Left ventricle myocardium inferior (tissue), 1 donor: ENCODE measurements at places on chromosomes 16 and 17.

GRCh38 chr17:8371786-8372185, 4.7 kb downstream of the KRABD2 start:
- DNase-seq = no peak

DNA sequence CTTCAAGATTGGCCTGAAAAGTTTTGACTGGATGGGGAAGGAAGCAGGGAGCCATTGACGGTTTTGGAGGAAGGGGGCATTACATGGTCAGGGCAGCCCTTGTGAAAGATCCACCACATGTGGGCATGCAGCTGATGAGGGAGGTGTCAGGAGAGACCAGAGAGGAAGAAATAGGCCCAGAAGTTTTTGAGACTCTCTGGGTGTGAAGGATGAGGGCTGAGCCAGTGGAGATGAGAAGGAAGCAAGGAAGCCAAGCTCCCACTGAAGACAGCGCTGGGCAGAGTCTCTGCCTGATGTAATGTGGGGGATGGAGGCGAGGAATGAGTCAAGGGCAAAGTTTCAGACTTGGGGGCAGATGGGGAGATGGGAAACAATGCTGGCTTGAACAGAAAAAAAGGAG, 530 bp downstream of the CCL17 start:
- no peak for DNase-seq

DNA sequence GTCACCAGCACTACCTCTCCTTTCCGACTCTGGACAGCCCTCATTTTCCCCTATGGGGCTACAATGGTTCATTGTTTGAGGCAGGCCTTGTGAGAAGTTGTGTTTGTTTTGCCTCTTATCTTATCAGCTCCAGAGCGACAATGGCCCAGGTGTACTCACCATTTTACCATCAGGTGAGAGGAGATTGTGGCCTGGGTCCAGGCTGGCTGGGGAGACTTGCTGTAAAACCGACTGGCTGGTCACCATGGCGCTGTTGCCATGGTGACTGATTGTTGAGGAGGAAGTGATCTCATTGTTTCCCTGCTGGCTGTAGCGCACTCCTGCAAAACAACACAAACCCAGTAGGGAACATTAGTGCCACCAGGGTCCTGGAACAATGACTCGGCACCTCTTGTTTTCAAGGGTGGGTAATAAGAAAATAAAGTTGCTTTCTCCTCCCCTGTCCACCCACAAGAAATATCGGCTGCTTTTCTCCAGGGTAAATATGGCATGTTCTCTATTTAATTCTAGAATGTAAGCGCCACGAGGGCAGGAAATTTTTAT, 34.4 kb downstream of the HNF1B start:
- no peak for DNase-seq

DNA sequence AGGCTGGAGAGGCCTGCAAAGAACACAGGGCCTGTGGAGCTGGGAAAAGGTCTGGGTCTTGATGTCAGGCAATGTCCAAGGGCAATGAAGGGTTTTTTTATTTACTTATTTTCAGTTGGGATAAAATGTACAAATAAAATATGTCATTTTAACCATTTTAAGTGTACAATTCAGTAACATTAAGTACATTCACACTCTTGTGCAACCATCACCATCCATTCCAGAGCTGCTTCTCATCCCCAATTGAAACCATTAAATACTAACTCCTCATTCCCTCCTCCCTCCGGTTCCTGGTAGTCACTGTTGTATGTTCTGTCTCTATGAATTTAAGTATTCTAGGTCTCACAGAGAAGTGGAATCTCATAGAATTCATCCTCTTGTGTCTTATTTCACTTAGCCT, 444.7 kb downstream of the HS3ST3B1 start:
- no peak for DNase-seq

- DNase-seq = no peak
Observed at GRCh38 chr17:72700226-72700625, 392.3 kb downstream of the SLC39A11 start.

DNA sequence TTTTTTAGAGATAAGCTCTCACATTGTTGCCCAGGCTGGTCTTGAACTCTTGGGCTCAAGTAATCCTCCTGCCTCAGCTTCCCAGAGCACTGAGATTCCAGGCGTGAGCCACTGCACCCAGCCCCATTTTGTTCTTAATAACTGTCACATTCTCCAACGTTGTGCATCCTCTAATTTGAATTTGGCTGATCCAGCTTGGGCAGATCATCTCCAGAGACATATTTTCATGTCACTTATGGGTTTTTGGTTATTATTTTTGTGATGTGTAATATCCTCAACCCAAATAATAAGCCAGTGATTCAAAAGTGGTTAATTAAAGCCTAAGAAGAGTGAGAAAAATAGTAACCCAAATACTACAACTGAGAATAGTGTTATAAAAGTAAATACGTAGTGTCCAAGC, 16.2 kb upstream of the COL1A1 start:
- DNase-seq = no peak

GRCh38 chr17:81493198-81494038, 19.2 kb downstream of the ACTG1 start:
- DNase-seq = no peak

GRCh38 chr16:66681676-66682075, 14.9 kb downstream of the CMTM4 start:
- DNase-seq = no peak

DNA sequence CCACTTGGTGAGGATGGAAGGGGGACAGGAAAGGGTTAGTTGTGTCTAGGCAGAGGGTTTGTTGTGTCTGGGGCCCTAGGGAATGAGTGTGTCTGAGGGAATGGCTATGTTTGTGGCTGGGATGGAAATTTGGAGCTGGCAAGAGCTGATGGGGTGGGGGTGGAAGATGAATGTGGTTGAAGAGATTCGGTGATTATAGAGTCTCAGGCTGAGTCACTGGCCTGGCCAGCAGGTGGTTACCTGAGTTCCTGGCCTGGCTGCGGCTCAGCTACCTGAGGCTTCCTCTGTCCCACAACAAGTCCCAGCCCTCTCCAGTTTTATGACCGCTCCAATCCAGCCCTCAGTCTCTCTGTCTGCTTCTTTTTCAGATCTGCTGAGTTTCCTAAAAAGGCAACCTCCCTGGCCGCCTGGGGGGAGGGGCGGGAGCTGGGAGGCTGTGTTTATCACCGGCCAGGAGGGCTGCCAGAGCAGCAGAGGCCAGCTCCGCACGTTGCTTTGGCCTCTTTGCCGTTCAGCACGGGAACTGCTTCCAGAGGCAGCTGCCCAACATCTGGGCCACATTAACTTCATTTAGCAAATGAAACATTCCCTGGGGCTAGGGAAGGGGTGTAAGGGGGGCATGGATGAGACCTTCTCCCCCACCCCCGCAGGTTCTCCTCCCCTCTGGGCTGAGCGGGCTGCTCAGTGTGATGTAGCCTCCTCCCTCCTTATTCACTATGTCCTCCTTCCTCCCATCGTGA, 21.8 kb downstream of the ITGB3 start:
- DNase-seq = peak; percentile 93

- no peak for DNase-seq
Observed at GRCh38 chr16:85258629-85259028, 146.4 kb upstream of the CIBAR2 start.

DNA sequence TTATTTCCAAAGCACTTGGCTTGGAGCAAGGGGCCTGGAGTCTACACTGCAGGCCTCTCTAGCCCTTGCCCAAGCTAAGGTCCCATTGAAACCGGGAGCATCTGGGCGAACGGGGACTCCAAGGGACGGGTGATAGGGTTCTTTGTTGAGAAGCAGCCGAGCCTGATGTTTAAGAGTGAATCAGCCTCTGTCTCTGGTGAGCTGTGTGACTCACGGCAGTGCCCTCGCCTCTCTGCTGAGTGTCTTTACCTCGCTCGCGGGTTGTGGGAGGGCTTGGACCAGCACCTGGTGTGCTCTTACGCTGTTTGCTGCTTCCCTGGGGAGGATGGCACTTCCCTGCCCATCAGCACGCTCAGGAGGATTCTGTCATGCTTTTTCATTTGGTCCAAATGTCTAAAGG, 1.3 kb downstream of the HGS start:
- DNase-seq = no peak

GRCh38 chr17:34769049-34769448, 189.7 kb downstream of the TMEM132E start:
- no peak for DNase-seq

GRCh38 chr16:78882751-78883150, 717.8 kb downstream of the MAF start:
- no peak for DNase-seq

GRCh38 chr17:49798182-49798581, 9.7 kb downstream of the KAT7 start:
- no peak for DNase-seq

- no peak for DNase-seq
Observed at GRCh38 chr16:30340621-30341020, 14.5 kb downstream of the CD2BP2 start.

GRCh38 chr17:77471984-77472461, 331.3 kb downstream of the SEC14L1 start:
- no peak for DNase-seq

DNA sequence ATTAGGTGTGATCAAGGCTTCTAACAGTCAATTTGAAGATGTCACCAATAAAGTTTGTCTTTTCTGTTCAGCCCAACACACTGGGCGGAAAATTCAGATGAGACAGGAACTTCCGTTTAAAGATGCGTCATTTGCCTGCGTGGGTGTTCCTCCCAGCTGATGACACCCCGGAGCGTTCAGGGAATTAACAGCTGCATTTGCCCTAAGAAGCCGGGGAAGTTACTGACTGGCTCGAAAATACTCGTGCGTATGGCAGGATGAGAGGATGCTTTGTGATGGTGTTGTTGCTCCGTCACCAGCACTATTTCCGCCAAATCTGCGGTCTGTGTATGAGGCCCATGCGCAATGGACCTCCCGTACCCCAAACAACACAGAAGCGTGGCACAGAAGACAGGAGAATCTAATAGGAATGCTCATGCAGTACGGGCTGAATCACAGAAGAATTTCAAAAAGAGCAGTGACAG, 11.9 kb upstream of the PVALEF start:
- no peak for DNase-seq

GRCh38 chr16:53249331-53249730, 184.9 kb upstream of the RBL2 start:
- no peak for DNase-seq

DNA sequence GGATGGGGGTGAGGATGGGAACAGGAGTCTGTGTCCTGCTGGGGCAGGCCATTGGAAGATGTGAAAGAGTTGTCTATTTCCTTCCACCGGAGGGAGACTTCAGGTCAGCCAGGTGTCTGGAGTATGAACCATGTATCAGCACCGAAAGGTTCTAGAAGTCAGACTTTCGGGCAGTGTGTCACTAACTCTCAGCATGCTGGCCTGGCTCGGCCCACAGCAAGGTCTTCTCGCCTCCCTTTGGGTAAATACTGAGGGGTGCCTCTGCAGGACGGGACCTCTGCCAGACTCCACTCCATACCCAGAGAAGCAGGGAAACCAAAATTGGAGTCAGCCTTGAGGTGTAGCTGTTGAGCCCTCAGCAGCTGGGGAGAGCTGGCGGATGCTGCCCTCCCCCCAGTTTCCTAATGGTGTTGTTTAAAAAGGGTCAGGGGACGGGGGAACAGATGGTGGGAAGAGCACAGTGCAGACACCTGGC, 507 bp downstream of the CIITA start:
- DNase-seq = no peak

DNA sequence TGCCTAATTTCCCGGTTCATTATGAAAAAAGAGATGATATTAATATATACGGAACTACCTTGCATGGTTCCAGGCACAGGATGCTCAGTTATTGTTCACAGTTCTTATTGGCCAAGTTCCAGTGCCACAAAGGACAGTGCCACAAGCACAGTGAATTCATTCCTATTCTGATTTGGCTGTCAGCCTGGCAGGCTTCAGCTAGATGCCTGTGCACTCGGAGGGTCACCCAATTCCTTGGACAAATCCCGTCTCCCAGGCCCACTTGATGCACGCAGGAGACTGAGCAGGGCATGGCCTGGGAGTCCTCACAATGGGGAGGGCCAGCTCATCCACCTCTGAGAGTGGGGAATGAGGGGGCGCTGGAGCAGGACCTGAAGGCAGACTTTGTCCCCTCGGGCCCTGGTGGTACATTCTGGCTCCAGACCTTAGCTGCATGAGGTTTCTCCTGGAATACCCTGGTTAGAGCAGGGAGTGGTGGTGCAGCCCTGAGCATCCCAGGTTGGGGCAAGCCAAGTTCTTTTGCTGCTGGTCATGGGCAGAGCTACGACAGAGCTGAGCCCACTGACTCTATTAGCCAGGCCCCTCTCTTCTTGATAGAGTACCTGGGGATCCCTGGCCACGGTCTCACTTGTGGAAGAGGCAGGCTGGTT, 41.4 kb downstream of the MIS12 start:
- no peak for DNase-seq

DNA sequence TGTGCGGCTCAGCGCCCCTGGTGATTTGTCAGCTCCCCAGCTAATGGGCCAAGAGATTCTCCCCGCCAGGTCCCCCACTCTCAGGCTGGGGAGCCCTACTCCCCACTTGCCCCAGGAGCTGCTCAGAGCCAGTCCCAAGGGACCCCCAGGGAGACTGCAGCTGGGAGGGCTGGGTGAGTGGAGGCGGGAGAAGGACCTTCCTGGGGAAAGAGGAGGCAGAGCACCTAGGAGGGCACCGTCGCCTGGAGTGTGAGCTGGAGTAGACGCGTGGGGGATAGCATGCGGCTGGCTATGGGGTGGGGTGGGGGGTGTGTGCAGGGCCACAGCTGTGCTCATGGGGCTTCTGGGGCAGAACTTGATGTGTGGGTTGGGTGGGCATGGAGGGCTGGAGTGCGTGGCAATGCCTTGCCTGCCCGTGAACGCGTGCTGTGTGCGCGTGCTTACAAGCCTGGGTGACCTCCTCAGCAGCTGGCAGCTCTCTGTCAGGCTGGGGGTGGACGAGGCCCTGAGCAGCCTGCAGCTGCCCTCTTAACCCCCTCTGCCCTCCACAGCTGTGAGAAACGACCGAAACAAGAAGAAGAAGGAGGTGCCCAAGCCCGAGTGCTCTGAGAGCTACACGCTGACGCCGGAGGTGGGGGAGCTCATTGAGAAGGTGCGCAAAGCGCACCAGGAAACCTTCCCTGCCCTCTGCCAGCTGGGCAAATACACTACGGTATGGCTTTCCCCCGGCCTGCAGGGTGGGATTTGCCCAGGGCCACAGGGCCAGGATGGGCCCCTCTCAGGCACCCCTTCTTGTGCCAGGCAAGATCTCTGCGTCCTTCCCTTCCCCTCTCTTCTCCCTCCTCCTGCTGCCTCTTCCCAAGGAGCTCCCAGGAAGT, 12.9 kb downstream of the GJD3 start:
- no peak for DNase-seq

DNA sequence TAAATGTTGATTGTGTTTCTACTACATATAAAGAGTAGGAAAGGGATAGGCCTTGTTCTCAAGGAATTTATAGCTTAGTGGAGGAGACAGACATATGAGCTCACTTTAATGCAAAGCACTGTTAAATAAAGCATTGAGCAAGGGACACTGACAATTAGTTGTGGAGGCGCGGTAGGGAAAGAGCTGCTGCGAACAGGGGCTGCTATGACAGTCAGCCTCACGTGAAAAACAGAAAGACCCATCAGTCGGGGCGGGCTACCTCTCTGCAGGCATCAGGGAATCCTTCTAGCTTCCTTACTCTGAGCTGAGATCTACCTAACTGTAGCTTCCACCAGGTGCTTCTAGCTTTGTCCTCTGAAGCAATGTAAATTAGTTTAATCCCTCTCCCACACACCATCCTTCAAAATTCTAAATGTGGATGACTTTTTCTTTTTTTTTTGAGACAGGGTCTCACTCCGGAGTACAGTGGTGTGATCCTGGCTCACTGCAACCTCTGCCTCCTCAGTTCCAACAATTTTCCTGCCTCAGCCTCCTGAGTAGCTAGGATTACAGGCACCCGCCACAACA, 129.9 kb upstream of the ZFHX3 start:
- DNase-seq = no peak
